ENCODE measurements at places on chromosomes 11 and 22. TPM values are rescaled to one million over a fixed set of nuclear protein-coding genes. Genes with fewer than 3 reads are reported as not detected.

- DNase-seq: peak; percentile 27
These were observed 7.4 kb downstream of the CNTF start for GRCh38 chr11:58629857-58630256.

DNA sequence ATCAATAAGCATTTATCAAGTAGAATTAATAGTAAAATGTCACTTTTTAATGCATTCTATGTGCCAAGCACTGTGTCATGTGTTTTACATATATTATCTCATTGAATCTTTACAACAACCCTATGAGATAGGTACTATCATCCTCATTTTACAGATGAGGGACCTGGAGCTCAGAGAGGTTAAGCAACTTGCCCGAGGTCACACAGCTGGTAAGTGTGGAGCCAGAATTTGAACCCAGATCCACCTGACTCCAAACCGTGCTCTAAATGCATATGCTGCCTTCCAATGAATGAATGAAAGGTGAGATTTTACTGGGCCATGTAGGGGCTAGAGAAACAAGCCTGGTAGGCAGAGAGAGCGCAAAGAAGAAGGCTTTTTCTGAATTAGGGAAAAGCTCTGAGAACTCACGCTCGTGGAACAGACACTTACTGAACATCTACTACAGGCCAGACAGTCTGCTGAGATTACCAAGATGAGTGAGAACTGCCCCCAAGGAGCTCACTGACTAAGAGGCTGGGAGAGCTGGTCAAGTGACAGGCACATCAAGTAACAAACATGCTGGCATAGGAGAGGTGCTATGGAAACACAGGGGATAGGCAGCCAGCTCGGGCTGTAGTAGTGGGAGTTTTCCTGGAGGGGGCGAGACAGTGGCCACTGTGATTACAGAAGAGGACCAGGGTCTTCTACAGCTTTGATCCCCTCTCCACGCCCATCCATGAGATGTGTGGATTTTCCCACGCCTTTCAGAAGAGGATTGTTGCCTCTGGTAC, 4.4 kb downstream of the ABCG4 start:
- no peak for DNase-seq

- no peak for DNase-seq
These were observed 21.5 kb downstream of the MTCH2 start for GRCh38 chr11:47620836-47621378.

Gene APOL4
- 4.3 TPM for total RNA-seq

Gene TRIM48
- total RNA-seq: not detected

Gene SLN
- not detected for total RNA-seq

Gene GTPBP1
- total RNA-seq: 91.4 TPM

Gene OR4D5
- total RNA-seq: not detected

DNA sequence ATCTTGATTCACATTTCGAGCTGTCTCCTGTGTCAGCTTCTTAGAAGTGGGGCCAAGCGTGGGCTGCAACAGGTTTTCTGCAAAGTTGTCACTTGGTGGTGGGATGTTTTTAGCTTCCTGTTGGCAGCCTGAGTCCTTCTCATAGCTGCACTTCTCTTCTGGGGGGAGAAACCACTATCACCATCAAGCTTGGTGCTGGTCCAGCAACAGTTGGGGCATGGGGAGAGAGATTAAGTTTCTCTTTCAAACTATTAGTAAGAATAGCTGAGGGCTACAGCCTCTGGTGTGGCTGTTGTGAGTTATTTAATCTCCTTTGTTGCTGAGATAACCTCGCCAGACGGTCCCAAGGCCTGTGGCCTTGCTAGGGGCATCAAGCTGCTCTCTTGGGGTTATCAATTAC, 123.3 kb upstream of the CRYBB3 start:
- no peak for DNase-seq

GRCh38 chr11:132994966-132995365, 537.3 kb downstream of the OPCML start:
- no peak for DNase-seq

DNA sequence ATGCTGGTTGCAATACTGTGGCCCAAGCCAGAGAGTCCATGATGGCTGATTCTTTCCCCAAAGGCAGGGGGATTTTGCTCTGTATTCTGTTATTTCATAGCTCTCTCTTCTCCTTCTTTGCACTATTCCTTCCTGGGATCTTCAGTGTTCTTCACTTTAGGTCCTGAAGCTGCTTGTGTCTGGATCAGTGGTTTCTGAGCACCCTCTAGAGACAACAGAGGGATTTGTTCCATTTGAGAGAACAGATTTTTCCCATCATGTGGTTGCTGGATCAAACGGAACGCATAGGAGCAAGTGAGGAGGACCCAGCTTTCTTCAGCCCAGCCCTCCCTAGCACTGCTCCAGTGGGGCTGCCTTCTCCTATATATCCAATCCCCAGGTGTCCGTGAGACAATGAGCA, 68.7 kb upstream of the SYN3 start:
- DNase-seq: no peak

- peak; percentile 19 for DNase-seq
These were observed 176.3 kb upstream of the TMEM45B start for GRCh38 chr11:129639300-129639699.

Gene NAALAD2
- 0.38 TPM for total RNA-seq

Gene CABP4
- 25.4 TPM for total RNA-seq

GRCh38 chr11:40290171-40290631, 1169.3 kb downstream of the LRRC4C start:
- no peak for DNase-seq

GRCh38 chr11:60847281-60847680, 5.4 kb downstream of the CCDC86 start:
- DNase-seq: no peak

- no peak for DNase-seq
These were observed 128.3 kb downstream of the APIP start for GRCh38 chr11:34787895-34788294.

Gene GGTLC2
- not detected for total RNA-seq

Gene PHLDA2
- total RNA-seq: 111 TPM

GRCh38 chr11:130858215-130858614, 58.1 kb downstream of the SNX19 start:
- DNase-seq: no peak

DNA sequence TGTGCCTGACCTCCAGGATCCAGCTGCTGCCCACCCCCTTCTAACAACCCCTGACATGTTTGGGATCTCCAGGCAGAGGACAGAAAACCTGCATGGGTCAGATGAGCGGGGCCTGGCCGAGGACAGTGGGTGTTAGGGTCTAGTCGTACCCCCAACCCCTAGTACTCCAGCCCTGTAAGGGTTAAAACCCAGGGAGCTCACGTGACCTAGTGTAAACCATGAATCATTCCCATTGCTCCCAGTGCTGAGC, 89.1 kb upstream of the CRYBB3 start:
- no peak for DNase-seq

GRCh38 chr11:14930369-14930768, 38.3 kb upstream of the CYP2R1 start:
- no peak for DNase-seq

- no peak for DNase-seq
These were observed 171.9 kb upstream of the TTC12 start for GRCh38 chr11:113142508-113142907.

Gene CASP5
- total RNA-seq: not detected

Gene SCGB1A1
- not detected for total RNA-seq

Data from Calu3 (cell line).